COLO829 (cell line): ENCODE measurements at places on chromosomes 16 and 17.

- peak; percentile 25 for DNase-seq
Observed at GRCh38 chr17:60173304-60173819, 23.6 kb downstream of the CA4 start.

DNA sequence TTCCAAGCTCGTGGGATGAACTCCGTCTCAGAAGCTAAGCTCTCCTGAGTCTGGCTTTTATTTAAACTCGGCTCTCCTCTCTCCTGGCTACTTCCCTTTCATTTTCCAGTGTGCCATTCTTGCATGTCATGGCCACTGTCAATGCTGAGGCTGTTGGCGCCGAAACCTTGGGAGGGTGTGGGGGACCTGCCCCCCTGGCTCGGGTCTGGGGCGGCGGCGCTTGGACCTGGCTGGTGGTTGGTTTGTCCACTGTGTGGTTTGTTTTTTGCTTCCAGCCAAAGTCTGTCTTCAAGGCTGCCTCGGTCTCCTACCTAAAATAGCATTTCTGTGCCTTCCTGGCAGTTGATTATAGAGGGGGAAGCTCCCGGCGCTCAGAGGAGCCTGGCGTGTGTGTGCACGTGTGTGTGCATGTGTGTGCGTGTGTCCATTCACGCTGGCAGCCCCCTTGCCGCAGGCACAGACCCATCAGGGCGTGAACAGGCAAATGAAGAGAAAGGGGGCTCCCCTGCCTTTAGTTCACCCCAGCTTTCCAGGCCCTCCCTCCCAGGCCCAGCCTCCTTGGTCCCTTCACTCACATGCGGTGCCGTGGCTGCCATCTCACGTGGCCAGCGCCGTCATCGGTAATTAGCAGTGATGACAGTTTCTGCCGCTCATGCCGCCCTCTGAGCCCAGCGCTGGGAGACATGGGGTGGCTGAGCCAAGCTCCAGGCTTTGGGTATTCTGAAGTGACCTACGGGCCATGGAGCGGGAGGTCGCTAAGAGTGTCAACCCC is 179.9 kb downstream of the SEC14L1 start:
- DNase-seq = no peak

DNA sequence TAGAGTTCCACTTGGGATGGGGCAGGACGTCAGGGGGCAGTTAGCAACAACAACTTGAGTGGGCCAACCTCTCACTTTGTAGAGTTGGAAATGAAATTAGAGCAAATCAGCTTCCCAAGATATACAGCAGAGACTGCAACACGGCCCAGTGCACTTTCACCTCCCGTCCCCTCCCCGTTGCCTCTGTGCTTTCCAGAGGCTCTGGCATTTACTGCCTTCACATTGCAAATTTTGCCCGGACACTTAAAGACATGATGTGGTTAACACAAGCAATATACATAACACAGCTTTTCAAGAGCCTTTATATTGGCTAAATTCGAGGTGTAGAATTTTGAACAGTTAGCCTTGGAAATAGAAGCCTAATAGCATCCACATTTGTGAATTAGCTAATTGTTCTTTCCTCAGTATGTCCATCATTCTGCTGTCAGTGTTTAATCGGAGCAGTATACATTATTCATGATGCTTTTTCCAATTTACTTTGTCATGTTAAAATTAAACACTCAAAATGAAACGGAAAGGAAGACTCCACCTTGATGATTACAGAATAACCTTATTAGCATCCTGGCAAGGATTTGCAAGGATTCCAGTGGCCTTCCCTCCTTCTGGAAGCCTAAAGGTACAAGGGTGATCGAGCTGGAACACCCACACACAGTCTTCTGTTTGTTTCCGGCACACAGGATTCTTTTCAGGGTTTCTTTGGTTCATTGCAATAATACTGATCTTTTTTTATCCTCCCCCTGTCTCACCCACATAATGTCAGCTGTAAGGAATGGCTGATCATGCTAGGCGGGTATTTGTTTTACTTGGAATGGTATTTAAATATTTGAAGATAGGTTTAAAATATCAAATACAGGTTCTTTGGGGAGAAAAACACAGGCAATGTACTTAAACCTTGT is 190.9 kb upstream of the CACNG5 start:
- DNase-seq = peak; percentile 24

GRCh38 chr16:55338646-55339045 is 14.6 kb downstream of the IRX6 start:
- no peak for DNase-seq

GRCh38 chr17:70115126-70115525 is 40.1 kb downstream of the KCNJ16 start:
- no peak for DNase-seq

DNA sequence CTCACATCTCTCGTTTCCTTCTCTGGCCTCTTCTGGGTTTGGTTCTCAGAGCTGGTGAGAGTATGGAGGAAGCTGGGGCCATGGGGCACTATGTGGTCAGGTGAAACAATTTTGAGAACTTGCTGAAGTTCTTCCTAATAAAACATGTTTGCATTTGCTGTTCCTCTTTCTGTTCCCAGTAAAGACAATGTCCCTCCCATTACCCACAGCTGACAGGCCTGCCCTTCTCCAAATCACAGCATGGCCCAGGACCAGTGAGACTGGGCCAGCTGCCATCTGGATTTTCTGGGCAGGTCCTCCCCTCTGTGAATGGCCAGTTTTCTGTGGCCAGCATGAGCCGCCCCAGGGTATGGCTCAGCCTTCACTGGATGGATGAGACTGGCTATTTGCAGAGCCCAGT is at the start of gene CD300H:
Gene CD300H (minus strand): TSS at position 113 of the 400 bp plus-strand sequence.
- DNase-seq = no peak

- no peak for DNase-seq
Observed at GRCh38 chr17:50833510-50834428, 1.6 kb upstream of the WFIKKN2 start.

- no peak for DNase-seq
Observed at GRCh38 chr17:29563816-29564215, 3.0 kb downstream of the ABHD15 start.

GRCh38 chr16:74580833-74581232 is 26.1 kb downstream of the GLG1 start:
- no peak for DNase-seq

DNA sequence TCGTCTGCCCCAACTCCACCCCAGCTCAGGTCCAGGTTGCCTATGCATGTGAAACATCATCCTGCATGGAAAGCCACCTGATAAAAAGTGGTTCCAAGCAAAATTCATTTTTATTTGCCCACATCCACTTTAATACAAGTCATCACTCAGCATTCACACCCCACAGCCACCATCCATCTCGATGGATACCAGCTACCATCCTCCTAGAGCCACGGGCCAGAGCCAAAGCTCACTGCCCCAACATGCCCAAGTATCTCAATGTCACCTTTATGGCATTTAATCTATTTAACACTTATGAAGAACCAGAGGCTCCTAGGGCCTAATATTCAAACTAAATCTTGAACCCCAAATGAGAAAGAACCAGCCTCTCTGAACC is 70.5 kb downstream of the COPRS start:
- no peak for DNase-seq

- DNase-seq = no peak
Observed at GRCh38 chr16:88548131-88548874, 21.9 kb upstream of the ZC3H18 start.

- DNase-seq = no peak
Observed at GRCh38 chr16:56113223-56113622, 78.1 kb upstream of the GNAO1 start.

- no peak for DNase-seq
Observed at GRCh38 chr16:2686912-2687507, 4.7 kb downstream of the KCTD5 start.

GRCh38 chr16:9297437-9298113 is 206.1 kb downstream of the HAPSTR1 start:
- peak; percentile 69 for DNase-seq

- DNase-seq = no peak
Observed at GRCh38 chr17:63032142-63032541, 66.1 kb downstream of the TANC2 start.

DNA sequence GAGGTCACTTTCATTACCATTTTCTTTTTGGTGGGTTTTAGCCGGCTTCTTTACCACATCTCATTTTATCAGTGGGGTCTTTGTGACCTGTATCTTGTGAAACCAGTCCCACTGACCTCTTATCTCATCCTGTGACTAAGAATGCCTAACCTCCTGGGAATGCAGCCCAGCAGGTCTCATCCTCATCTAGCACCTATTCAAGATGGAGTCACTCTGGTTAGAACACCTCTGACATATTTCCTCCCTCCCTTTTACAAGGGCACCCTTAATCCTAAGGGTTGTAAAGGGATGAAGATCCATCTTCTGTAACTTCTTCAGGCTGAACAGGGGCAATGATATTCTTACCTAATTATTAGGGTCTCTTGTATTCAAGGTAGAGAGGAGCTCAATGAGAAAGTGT is 107.9 kb upstream of the HAS3 start:
- no peak for DNase-seq
